ENCODE measurements at places on chromosomes 16 and 17. TPM values are rescaled to one million over a fixed set of nuclear protein-coding genes. Genes with fewer than 3 reads are reported as not detected.

DNA sequence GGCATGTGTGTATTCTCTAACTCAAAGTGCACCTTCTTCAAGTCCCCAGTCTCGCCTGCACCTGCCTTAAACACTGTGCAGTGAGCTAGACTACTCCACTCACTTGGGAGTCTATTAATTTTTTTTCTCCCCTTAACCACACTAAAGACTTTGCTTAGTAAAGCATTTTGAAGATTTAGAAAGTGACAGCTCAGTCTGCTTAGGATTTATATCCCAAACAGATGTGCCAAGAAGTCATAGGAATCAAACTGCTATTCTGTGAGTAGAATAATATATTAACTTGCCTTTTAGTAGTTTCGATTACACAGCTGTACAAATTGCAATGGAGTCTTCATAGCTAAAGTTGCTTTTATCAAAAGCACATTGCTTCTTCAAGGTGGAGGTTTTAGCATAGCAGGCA, 47.2 kb upstream of the MED13 start:
- H3K4me3 ChIP-seq: no peak overlapping the region
- no peaks in the 10 kb centered on the region for H3K36me3 ChIP-seq
- DNase-seq: no peak
- no peaks in the 10 kb centered on the region for H3K4me1 ChIP-seq
- no peak overlapping the region for H3K27ac ChIP-seq
- peaks cover 5% of the 10 kb centered on the region for H3K27me3 ChIP-seq

DNA sequence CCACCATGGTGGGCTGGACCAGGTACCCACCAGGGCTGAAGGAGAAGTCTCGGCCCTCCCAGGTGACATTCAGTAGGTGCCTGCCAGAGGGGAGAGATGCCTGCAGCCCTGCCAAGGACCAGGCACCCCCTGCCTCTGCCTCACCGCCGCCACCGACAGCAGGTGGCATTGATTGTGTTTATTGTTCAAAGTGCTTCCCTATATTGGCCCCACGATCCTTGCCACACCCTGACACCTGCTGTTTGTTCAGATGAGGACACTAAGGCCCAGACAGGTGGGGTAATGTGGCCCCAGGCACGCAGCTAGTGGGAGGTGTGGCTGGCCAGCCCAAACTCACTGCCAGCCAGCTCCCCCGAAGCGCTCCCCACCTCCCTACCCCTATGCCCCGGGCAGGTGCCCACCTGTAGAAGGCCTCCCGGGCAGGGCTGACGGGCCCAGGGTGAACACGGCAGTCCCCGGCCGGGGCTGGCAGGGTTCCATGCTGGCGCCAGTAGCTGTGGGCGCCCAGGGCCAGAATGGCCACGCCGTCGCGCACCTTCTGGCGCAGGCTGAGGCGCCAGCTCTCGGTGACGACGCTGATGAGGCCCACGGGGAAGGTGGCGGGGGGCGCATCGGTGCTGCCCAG, 8.0 kb downstream of the GRIN2C start:
- no peak overlapping the region for H3K4me3 ChIP-seq
- no peak overlapping the region for H3K27ac ChIP-seq
- no peak for DNase-seq

NPIPA1 gene
- 122 TPM for total RNA-seq

DNA sequence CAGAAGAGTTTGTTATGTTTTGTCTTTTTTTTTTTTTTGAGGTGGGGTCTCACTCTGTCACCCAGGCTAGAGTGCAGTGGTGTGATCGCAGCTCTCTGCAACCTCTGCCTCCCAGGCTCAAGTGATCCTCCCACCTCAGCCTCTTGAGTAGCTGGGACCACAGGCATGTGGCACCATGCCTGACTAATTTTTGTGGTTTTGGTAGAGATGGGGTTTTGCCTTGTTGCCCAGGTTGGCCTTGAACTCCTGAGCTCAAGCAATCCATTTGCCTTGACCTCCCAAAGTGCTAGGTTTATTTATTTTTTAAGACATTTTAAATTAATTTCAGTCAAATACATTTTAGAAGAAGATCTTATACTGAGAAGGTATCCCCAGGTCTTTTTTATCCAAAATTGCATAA, 366.7 kb downstream of the KCNJ2 start:
- no peak for DNase-seq
- no peaks in the 10 kb centered on the region for H3K36me3 ChIP-seq
- H3K27me3 ChIP-seq: no peaks in the 10 kb centered on the region
- H3K4me3 ChIP-seq: no peak overlapping the region
- no peaks in the 10 kb centered on the region for H3K4me1 ChIP-seq

GRCh38 chr17:4970273-4970672, 2.7 kb upstream of the SPAG7 start:
- H3K27me3 ChIP-seq: no peaks in the 10 kb centered on the region
- H3K27ac ChIP-seq: no peak overlapping the region
- peaks cover 10% of the 10 kb centered on the region for H3K4me1 ChIP-seq
- DNase-seq: no peak
- H3K36me3 ChIP-seq: peaks cover 51% of the 10 kb centered on the region

DNA sequence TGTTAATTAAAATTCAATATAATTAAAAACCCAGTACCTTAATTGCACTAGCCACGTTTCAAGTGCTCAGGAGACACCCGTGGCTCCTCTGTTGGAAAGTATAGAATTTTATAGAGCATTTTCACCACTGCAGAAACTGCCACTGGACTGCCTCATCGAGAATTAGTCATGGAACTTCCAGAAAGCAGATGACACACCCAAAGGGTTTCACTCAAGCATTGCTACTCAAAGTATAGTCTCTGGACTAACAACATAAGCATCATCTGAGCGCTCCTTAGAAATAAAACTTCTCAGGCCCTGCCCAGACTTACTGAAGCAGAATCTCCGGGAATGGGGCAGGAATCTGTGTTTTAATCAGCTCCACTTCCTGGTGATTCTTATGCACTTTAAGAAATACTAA, 63.5 kb upstream of the GPR139 start:
- H3K27ac ChIP-seq: no peak overlapping the region
- H3K36me3 ChIP-seq: no peaks in the 10 kb centered on the region
- DNase-seq: no peak
- H3K4me3 ChIP-seq: no peak overlapping the region

CLEC18A gene
- 0.26 TPM for total RNA-seq

Data from activated CD4-positive, alpha-beta T cell treated with anti-CD3 and anti-CD28 coated beads, Interleukin-2, amount 10 ng/mL, durations not matched to agents 24 days and 14 days (primary cell).